ENCODE measurements at places on chromosomes 3 and 15.
A peak's percentile ranks its signal among the peaks of the same experiment; 100 is the strongest.

DNA sequence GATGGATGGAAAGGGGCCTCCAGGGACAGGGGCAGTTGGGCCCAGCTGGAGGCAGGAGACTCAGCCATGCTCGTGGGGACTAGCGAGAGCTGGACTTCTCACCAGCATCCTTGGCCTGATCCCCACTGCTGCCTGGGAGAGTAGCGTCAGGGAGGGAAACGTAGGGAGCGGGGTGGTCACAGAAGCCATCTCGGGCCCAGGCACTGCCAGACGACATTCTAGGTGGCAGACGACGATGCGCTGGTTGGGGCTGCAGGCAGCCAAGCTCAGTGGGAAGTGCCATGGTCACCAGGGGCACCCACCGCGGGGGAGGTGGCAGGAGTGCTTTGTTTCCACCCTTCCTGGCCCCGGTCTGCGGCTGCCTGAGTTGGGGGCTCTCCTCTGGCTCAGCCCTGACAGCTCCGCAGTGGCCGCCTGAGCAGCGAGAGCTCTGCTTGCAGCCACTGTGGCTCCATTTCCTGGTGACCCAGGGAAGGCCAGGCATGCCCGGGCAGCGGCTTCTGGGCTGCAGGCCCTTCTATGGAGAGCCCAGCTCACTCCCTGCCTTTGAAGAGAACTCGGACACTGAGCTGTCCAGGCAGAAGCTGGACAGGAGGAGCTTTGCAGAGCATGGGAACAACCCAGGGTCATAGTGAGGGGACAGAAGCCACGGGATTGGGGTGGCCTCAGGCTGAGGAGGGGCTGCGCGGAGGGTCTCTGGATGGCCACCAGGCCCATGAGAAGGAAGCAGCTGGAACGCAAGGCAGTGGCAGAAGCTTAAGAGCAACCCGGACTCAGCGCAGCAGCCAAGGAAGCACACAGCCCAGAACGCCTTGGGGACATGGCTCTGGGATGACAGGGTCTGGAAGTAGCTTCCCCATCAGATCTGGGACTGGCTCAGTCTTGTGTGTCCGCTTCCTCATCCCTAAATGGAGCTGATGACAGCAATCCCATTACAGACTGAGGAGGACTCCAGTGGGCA lies 30.8 kb downstream of the KLHL25 start:
- no peak for DNase-seq

GRCh38 chr3:29313981-29314726 lies 33.3 kb downstream of the RBMS3 start:
- DNase-seq = no peak

GRCh38 chr3:143810166-143810952 lies 37.9 kb downstream of the SLC9A9 start:
- peak; percentile 8 for DNase-seq

- DNase-seq = no peak
Observed at GRCh38 chr3:157692468-157692867, 189.3 kb upstream of the VEPH1 start.
